Fibroblast of lung (primary cell): ENCODE measurements at places on chromosomes 2 and 18.

DNA sequence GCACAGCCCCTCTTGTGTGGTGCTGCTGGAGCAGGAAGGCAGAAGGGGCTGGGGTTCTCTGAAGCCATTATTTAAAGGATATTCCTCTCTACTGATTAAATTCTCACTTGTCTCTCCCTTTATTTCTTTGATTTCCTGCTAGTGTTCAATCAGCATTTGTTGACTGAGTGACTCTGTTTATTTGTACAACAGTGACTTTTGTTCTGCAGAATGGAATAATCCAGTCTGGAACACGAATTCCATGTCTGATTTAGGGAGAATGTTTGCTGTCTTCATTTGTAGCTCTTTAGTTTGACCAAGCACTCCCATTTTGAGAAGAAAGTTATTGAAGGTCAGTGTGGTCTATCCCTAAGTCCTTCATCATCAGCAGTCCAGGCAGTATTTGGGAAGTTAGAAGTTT lies 141.2 kb downstream of the SETBP1 start:
- DNase-seq: no peak

DNA sequence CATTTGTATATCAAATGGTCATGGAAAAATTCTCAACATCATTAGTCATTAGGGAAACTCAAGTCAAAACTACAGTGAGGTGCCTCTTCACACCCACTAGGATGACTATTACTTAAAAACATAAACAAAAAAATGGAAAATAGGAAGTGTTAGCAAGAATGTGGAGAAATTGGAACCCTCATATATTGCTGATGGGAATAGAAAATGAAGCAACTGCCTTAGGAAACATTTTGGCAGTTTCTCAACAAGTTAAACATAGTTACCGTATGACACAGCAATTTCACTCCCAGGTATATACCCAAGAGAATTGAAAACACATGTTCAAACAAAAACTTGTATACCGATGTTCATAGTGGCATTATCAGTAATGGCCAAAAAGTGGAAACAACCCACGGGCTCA lies 18.1 kb upstream of the CYP26B1 start:
- no peak for DNase-seq

DNA sequence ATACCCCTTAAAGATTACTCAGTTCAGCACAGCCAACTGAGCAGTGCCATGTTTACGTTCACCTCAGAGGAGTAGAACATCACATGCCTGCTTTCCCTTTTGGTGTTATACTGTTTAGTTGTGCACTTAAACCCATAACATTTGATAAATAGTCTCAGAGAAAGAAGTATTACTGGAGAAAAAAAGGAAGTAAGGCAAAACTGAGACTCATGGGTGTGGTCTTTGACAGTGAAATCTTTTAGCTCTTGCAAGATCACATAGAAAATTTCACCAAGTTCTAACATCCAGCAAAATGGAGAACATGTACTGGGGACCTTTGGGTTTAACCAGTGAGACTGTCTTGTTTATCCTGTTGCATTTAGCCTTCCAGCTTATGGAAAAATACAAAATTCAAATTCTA lies 5.6 kb downstream of the TANK start:
- no peak for DNase-seq

DNA sequence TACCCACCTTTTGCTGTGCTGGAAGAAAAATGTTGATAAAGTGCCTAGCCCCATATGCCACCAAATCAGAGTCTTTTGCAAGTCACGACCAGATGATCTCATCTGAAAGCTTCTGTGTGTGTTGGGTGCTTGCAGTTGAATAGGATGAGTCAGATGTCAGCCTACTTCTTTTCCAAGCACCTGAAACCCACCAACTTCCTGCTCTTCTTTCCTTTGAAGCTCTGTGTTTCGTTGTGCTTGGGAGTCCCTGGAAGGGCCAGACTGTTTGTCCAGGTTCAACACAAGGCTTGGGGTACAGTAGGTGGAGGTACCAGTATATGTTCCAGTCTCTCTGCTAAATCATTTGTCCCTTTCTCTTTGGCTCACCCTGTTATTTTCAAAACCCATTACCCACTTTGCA lies 36.8 kb upstream of the LCLAT1 start:
- DNase-seq: no peak

DNA sequence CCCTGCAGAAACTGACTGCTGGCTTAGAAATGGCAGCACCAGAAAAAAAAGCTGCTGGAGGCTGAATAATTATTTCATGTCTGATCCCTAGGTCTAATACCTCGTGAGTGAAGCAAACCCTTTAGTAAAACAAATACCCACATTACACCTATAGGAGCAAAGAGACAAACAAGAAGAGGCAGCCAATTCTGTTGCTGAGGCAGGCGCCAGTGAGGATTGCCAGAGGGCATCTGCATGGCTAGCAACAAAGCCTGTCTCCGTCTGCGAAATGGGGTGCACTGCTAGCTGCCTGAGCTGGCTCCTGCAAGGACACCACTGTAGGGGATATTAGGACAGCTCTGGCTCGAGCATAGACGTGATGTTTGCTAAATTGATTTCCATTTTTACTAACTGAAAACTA lies 509.7 kb downstream of the TDRD15 start:
- no peak for DNase-seq

DNA sequence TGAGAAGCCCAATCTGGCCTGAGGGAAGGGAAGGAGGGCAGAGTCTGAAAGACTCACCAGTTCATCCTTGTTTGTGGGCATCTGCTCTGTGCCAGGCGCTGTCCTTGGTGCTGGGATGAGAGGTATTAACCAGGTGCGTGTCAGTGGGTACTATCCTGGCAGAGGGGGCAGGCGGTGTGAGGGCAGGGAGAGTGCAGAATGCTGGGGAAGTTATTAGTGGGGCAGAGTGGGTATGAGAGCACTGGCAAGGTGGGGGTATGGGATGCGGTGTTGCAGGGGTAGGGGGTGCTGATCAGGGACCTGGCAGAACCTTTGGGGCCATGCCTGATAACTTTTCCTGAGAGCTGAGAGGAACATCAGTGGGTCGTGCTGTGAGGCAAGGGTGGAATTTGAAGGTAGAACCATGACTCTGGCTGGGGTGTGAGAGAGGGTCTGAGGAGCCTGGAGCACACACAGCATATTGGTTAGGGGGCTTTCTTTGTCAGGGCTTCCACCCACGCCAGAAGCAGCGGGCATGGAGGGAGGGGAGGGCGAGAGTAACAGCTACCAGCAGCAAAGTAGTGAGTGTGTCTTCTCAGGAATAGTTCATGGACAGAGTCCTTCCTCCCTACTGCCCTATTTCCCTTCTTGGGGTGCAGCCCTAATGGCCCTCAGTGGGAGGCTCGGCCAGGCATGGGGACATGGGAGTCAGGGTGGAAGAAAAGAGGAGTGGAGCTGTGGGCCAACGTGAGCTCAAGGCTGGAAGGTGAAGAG lies 290.7 kb downstream of the CYP26B1 start:
- DNase-seq: no peak

DNA sequence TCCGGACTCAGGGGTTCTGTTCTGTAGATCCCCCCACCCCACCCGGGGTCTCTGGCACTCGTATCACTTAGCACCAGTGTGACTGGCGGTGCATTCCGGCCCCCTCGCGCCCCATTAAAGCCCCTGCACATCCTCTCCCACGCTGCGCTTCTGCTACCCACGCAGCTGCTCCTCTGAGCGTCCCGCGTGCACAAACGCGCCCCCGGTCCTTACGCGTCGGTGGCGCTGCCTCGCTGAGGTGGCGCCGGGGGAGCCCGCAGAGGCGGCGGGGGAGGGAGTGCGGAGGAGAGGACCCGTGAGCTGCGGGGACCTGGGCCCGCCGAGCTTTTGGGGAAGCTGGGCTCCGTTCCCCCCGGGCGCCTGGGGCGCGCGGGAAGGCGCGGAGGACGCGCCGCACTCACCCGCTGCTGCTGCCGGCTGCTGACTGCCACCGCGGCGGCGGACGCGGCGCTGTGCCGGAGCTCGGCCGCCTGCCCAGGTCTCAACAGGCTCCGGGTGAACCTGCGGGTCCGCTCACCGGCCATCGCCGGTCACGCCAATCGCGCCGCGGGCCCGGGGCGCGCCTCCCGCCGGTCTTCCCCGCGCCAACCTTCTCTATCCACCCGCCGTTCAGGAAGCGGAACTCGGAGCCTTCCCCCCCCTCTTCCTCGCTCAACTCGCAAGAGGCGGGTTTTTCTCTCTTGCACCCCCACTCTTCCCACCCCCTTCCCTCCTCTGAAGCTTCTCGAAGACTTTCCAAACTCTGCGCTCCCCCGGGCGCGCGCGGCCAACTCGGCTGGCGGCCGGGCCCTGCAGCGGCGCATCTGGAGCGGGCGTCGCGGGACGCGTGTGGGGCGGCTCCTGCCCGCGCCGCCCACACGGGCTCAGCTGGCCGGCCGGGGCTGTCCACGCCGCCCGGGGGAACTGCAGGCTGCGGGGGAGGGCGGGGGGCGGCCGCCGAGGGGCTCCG lies at the start of gene DOCK10:
Gene DOCK10 (minus strand): TSS at position 618 of the 949 bp plus-strand sequence. CDS start 94 bp downstream, at position 524.
- DNase-seq: peak; percentile 58

GRCh38 chr18:29164020-29164706 lies 987.2 kb upstream of the CDH2 start:
- peak; percentile 97 for DNase-seq

DNA sequence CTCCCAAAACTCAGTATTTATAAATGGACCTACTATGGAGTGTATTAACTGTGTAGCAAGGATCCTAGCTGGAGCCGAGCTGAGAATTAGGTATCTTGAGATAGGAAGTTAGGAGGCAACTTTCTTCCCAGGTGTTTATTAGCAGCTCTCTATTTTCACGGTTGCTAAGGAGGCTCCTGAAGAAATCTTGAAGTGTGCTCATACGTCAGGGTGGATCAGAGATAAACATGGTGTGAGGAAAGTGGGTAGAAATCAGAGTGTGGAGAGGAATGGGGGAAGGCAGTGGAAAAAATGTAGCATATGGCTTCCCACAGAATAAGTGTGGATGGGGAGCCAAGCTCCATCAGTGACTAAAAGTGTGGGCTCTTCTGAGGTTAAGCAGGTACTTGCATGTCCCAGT lies 104.3 kb downstream of the ABCA12 start:
- no peak for DNase-seq

- no peak for DNase-seq
Measured at GRCh38 chr2:160085662-160086061, 23.2 kb upstream of the PLA2R1 start.

DNA sequence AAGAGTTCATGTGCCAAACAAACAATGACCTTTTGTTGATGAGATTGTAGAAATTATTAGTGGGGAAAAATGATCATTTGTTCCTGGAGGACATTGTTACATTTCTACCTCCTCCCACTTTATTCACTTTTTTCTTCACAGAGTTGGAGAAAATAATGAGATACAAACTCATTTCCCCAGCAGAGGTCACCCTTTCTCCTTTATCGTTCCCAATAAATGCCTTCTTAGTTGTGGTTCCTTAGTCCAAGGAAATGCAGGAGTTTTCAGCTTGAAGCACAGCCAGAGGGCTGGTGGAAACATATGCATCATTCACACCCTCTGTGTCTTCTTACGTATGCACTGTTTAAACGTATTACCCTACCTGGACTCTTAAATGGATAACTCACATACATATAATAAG lies 108.8 kb downstream of the SLC4A3 start:
- DNase-seq: peak; percentile 82

DNA sequence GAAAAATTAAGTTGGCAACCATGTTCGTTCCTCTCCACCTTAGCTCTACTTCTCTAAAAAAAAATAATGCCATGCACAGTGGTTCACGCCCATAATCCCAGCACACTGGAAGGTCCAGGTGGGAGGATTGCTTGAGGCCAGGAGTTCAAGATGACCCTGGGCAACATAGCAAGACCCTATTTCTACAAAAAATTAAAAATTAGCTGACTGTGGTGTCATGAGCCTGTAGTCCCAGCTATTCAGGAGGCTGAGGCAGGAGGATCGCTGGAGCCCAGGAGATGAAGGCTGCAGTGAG lies 40.1 kb upstream of the NPAS2 start:
- DNase-seq: no peak

DNA sequence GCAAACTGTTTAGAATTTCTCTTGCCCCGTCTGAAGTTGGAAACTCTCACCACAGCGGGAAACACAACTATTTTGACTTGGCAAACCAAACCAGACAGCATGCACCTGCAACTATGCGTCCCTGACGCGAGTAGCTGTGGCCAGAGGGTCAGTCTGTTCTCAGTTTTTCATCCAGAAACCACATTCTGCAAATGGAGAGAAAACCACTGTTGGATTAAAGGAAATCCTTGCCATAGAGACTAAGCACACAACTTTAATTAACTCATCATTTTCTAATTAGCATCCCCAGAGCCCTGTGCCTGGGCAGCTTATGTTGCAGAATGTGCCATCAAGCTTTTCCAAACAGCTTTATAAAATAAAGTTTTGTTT lies 415.7 kb upstream of the TCF4 start:
- DNase-seq: peak; percentile 71

DNA sequence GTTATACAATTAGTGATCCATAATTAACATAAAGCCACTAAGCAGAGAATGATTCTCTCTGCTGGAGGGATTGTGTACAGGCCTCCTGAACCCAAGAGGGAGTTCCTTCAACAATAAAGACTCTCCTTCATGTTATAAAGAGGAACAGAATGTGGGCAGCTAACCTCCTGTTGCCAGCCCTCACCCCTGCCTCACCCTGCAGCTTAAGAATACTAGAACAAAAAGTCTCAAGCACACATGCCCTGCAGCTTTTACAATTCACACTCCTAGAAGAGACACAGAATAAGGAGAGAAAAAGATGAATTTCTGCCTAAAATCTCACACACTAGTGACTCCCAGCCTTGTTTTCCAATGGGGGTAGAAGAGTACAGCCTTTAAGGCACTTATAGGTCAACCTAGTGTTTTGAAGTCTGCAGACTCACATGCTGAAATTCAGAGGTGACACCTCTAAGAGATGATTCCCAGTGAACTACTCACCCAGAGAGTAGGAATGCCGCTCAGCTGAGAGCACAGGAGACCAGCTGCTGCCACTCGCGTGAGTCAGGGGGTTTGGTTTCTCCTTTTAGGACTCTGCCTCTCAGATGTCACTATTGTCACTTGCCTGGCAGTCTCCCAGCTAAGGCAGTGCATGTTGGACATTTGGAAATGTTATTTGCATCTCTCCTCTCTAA lies 32.5 kb upstream of the IL1RL1 start:
- peak; percentile 34 for DNase-seq

- DNase-seq: no peak
Measured at GRCh38 chr2:121281107-121281506, 3.9 kb downstream of the TFCP2L1 start.

- no peak for DNase-seq
Measured at GRCh38 chr2:82539280-82539621, 1919.8 kb downstream of the SUCLG1 start.

DNA sequence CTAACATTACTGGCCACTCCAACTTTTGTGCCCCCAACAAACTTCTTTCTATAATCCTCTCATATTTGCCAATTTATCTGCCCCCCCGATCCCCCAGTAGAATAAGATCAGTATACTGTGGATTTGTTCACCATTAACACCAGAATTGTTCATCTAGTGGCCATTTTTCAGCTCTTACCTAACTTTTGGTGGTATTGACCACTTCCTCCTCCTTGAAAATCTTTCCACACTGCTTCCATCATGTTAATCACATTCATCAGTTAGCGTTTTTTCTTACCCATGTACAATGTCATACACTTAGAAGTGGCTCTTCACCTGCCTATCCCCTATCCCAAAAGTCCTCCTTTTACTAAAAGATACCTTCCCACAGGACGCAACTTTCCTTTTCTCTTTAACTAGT lies 6.1 kb downstream of the IMPACT start:
- no peak for DNase-seq

- no peak for DNase-seq
Measured at GRCh38 chr2:163644238-163644637, 91.6 kb downstream of the FIGN start.
